Activated T-helper 1 cell treated with Interleukin-2 at 50 U/mL for 16 hours (primary cell): ENCODE measurements at places on chromosomes 12 and 14.

DNA sequence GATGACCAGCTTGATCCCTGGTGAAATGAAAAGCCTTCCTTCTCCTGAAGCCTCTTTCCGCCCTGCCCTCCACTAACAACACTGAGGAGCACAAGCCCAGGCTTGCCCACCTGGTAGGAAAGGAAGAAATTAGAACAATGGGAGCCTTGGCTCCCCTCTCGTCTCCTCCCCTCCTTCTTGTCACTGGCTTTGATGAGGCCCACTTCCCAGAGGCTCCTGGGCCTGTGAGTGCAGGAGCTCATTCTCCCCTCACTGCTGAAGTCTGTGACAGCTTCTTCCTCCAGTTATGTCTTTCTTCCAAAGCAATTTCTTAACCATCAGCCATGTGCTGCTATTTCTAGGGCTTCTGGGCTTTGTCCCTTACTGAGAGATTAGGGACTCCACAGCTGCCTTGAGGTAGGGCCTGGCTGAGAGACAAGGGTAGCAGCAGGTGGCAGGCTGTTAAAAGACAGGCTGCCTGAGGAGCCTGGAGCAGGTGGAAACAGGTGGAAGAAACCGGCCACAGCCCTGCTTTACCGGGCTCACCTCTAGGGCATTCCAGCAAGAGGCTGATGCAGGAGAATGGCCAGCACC lies 53.6 kb upstream of the SRSF5 start:
- DNase-seq, result no peak

- DNase-seq, result no peak
Observed at GRCh38 chr12:93050026-93050747, 121.1 kb upstream of the EEA1 start.

DNA sequence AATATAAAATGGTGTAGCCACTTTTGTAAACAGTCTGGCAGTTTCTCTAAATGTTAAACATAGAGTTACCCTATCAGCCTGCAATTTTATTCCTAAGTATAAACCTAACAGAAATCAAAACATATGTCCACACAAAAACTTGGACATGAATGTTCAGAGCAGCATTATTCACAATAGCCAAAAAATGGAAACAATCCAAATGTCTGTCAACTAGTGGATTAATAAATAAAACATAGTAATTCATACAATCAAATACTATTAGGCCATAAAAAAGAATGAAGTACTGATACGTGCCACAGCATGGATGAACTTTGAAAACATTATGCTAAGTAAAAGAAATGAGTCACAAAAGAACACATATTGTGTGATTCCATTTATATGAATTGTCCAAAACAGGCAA lies 196.5 kb downstream of the NUAK1 start:
- no peak for DNase-seq

GRCh38 chr12:45350861-45351260 lies 135.0 kb downstream of the ANO6 start:
- no peak for DNase-seq

GRCh38 chr12:102484428-102484958 lies 4.1 kb upstream of the IGF1 start:
- DNase-seq, result peak; percentile 7

- DNase-seq, result no peak
Observed at GRCh38 chr14:55329999-55330710, 58.9 kb downstream of the FBXO34 start.

DNA sequence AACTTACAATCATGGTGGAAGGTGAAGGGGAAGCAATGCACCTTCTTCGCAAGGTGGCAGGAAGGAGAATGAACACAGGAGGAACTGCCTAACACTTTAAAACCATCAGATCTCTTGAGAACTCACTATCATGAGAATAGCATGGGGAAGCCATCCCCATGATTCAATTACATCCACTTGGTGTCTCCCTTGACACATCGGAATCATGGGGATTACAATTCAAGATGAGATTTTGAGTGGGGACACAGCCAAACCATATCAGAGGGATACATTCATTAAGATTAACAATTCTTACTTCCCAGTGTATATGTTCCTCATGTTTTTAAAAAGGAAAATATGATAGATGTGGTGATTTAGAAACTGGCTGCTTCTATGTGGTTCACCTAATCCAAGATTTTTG lies 117.9 kb downstream of the PDE3A start:
- DNase-seq, result no peak

DNA sequence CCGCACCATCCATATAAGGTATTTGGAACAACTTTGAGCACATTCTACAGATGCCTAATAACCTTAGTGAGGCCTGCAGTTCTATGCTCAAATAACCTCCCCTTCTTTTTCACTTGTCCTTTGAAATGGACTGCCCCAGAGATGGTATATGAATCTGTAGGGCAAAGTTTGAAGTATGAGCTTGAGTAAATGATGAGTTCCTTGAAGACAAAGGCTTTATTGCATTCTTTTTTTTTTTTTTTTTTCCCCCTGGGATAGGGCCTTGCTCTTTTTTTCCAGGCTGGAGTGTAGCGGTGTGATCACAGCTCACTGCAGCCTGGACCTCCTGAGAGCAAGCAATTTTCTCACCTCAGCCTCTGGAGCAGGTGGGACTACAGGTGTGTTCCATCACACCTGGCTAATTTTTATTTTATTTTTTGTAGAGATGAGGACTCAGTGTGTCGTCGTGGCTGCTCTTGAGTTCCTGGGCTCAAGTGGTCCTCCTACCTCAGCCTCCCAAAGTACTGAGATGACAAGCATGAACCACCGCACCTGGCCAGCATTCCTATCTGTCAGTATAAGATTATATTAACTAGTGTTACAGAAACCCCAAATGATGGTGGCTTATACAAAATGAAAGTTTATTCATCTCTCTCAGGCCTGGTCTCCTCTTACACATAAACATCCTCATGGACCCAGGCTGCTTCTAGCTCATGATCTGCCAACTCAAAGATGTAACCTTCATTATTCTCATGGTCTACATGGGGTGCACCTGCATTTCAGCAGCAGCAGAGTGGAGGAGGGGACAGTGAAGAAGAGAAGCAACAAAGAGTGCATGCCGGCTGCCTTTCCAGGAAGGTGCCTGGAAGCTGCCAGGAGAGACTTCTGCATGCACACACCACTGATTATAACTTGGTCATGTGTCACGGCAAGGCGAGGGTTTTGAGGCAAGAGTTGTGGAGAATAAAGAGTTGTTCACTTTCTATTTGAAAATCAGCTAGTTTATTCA lies 101.4 kb downstream of the DUSP16 start:
- no peak for DNase-seq

- DNase-seq, result no peak
Observed at GRCh38 chr12:130136509-130137039, 25.7 kb upstream of the FZD10 start.

DNA sequence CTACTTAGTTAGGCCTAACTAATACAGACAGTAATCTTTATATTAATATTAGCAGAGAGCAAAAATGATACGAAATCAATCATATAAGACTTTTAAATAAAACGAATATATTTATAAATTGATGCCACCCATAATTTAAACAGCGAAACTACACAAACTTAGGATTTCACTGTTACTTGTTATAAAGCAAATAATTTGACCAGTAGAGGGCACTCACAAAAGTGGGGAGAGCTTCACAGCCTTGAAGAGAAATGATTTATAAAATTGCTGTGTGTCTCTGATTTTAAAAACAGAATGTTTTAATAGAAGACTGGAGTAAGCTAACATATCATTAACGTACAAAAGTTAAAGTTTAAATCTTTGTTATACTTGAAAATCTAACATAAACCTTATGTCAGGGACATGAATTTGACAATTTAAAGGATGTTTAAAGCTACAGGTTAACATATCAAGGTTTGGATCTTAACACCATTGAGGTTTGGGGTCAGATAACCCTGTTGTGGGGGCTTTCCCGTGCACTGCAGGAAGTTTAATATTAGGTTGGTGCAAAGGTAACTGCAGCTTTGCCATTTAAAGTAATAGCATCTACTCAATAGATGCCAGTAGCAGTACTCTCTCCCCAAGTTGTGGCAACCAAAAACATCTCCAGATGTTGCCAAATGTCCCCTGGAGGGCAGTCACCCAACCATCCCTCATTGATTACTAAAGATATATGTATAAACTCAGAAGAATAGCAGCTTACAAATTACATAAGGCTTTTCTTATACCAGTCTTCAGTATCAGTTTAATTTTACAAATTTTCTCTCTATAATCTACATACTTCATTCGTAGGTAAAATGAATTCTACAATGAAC lies 9.3 kb downstream of the KRAS start:
- DNase-seq, result no peak

- no peak for DNase-seq
Observed at GRCh38 chr12:113524495-113524894, 52.8 kb upstream of the LHX5 start.

- DNase-seq, result no peak
Observed at GRCh38 chr12:79374545-79374944, 316.2 kb downstream of the PAWR start.

GRCh38 chr12:84825149-84825548 lies 87.5 kb downstream of the SLC6A15 start:
- no peak for DNase-seq

- no peak for DNase-seq
Observed at GRCh38 chr12:45572114-45572513, 157.4 kb upstream of the ARID2 start.

DNA sequence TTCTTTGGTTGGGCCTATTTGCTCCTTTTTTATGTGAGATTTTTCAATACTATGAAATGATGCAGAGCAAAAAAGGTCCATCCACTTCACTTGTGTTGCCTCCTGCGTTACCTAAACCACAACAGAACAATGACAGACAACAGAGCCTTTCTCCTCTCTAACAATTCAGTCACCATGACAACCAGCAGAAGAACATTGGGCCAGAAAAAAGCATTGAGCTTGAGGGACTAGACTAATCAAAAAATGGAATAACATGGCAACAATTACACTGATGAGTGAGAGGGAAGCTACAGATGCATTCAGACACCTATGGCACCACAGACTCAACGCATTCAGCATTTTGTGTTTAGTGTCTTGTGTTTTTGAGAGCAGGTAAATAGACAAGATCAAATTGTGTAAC lies 44.6 kb upstream of the PTCSC3 start:
- no peak for DNase-seq

- no peak for DNase-seq
Observed at GRCh38 chr12:61009192-61009591, 1251.0 kb upstream of the USP15 start.

DNA sequence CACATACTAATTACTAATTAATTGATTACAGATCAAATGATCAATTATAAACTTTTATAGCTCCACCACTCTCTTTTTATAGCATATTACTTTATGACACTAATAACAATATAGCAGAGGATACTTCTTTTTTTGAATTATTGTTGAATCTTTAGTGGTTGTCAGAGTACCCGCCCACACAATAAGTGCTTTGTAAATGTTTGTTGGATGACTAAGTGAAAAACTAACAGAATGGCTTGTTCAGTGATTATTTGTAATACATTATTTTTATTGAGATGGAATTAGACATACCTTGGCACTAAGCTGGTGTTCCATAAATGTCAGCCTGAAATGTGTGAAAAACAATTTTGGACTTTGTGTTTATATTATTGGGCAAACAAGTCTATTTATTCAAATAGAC lies 670.5 kb upstream of the ATXN7L3B start:
- no peak for DNase-seq

DNA sequence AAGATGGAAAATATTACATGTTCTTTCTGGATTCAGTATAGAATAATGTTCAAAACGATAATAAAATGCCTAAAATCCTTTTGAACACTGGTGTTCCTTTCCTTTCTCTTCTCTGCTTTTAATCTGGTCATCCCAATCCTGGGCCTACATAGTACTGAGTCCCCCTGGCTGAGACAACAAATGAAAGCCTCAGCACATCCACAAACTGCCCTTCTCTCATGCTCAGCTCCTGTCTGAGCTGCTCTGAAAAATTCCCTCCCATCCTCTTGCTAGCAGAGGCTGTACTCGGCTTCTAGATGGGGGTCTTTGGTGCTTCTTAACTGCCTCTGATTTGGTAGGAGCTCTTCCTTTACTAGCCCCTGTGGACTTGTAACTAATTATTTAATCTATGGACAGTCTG lies 232.3 kb downstream of the MED13L start:
- no peak for DNase-seq

DNA sequence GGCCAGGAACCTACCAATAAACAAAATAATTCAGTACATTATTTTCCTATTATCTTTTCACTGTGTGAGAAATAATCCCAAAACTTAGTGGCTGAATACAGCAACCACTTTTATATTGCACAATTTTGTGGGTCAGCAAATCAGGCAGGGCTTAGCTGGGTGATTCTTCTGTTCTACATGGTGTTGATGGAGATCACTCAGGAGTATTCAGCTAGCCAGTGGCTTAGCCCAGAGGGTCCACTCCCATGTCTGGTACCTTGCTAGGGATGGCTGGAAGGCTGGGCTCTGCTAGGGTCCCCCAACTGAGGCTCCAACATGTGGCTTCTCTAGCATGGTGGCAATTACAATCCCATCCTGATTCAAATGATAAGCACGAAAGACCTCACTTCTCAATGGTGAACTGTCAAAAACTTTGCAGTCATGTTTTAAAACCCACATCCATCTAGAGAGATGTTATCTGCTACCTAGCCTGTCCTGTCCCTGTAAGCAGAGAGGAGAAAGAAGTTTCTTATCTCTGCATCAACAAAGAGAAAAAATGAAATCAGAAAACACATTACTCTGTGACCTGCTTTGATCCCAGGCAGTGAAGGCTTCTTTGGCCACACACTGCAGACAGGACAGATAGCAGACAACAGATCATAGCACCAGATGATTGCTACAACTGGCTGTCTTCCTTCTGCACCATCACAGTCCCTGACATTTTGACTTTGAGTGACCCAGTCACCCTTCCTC lies 51.0 kb upstream of the MYL2 start:
- no peak for DNase-seq

DNA sequence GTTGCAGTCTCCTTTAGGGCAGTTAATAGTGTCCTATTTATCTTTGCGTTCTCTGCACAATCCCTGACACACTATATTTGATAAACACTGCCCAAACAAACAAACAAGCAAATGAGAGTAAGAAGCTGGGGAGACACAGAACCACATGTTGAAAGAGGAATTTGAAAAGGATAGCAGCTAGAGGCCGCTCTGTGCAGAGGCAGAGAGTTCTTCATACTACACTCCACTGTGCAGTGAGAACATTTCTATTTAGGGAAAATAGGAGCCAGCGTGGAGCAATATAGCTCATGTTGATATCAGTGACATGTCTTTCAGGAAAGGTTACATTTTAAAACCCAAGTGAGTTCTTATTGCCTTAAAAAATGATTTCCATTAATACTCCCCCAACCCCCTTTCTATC lies 140.3 kb upstream of the SEL1L start:
- no peak for DNase-seq

- DNase-seq, result no peak
Observed at GRCh38 chr14:90676912-90677311, 139.3 kb downstream of the TTC7B start.

DNA sequence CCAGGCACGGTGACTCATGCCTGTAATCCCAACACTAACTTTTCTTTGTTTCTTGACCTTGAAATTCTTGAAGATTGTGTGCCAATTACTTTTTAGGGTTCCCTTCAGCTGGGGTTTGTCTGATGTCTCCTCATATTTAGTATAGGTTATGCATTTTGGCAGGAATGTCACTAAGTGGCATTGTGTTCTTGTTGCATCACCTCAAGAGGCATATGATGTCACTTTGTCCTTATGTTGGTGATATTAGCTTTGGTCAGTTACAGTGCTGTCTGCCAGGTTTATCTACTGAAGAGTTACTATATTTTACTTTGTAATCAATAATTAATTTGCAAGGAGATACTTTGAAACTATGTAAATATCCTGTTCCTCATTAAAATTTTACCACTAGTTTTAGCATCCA lies 61.0 kb upstream of the BTG1 start:
- DNase-seq, result no peak
